ENCODE measurements at places on chromosomes 2 and 18. TPM values are rescaled to one million over a fixed set of nuclear protein-coding genes. Genes with fewer than 3 reads are reported as not detected.

DNA sequence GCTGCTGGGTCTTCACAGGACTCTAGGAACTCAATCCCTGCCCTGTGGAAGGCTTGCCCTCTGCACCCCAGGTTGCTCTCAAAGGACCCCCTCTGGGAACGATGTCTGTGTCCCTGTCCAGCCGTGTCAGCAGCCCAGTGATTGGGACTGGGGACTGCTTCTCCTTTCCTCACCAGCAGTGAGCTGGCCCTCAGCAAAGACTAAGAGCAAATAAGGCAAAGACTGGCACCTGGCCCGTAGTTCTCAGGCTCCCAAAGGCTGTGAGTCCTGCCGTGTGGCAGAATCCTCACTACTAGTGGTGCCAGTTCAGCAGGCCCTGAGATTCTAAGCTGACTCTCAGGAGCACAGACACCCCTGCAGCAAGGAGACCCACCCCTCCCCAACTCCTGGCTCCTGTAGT, 47.8 kb downstream of the TMEM163 start:
- DNase-seq, result peak; percentile 40

GRCh38 chr2:157260533-157261198, 3.2 kb downstream of the GALNT5 start:
- no peak for DNase-seq

DNA sequence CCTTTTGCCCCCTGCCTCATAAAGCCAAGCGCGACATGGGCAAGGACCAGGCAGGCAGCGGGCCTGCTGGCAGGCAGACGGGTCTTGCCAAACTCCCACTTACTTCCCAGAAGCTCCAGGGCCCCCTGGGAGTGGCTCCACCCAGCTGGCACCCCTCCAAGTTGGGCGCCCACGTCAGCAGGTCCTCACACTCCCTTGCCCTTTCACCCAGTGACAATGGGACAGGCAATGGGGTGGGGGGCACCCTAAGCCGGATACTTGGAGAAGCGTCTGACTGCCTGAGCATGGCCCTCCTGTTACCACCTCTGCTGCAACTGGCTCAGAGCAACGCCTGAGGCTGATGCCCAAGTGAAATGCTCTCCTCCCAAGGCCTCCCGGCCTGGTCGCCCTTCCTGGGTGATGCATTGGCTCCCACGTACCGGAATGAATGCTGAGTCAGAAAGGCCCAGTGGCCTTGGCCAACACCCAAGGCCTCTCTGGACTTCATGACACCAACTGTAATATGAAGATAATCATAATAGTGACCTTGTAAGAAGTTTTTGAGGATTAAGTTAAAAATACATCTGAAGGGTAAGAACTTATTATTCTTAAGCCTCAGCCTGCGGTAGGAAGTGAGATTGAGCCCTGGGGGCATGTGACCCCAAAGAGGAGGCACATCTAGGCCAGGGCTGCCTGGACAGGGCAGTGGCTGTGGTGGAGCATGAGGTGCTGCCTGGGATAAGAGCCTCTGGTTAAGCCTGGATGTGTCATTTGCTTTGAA, 31.6 kb downstream of the KCNK3 start:
- DNase-seq, result peak; percentile 84

- DNase-seq, result no peak
These were observed 221.1 kb downstream of the GALR1 start for GRCh38 chr18:77470569-77471413.

- DNase-seq, result no peak
These were observed 246.8 kb downstream of the DYSF start for GRCh38 chr2:71700041-71700657.

CFAP53 gene
- not detected for total RNA-seq

DNA sequence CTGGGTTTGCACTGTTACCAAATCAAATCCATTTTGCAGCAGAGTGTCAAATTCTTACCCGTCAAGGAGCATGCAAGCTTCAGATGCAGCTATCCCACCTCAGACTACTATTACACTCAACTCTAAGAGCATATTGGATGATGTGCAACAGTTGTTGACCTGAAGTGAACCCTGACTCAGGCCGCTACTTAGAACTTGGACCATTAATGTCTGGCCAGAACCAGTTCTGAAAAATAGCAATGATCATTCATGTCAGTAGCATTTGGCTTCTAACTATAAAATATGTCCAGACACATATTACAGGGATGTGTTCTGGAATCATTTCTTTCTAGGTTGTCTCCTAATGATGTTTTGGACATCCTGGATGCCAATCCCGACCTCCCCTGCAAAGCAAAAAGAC, 135.5 kb upstream of the PKDCC start:
- DNase-seq, result no peak

- DNase-seq, result peak; percentile 65
These were observed 108.3 kb downstream of the PIEZO2 start for GRCh38 chr18:11040823-11041656.

GRCh38 chr2:45721150-45721549, 69.7 kb downstream of the PRKCE start:
- no peak for DNase-seq

GRCh38 chr2:46053564-46053963, 243.6 kb upstream of the EPAS1 start:
- DNase-seq, result no peak

DNA sequence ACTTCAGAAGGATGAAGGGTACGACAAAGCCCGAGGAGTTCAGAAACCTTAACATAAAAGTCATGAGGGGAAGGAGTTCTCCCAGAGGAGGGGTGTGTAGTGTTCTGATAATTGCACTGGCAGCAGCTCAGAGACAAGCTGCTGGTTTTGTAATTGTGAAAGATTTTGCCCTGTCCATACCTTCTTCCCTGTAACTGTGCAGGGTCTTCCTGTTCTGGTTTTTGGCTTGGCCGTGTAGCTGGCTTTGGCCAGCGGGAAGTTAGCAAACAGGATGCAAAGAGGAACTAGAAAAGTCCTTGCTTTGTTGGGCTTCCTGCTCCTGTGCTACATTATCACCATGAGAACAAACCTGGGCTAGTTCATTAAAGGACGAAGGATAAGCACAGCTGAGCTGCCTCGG, 160.8 kb downstream of the LPIN1 start:
- DNase-seq, result no peak

GRCh38 chr2:117341690-117342089, 472.8 kb upstream of the DDX18 start:
- no peak for DNase-seq

DNA sequence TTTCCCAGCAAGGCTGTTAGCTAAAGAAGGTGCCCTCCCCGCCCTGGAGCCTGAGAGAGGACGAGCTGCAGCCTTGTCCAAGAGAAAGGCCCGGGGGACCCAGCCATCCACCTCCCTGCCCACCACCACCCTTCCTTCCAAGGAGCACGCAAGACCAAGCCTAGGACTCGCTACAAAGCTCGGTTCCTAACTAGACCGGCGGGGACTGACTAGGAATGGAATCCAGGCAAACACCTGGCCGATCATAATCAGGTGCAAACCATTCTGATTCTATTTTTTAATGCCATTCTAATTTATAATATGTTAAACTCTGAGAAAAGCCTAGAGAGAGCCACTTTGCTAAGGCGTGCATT, 19.7 kb upstream of the TUBB6 start:
- no peak for DNase-seq

DNA sequence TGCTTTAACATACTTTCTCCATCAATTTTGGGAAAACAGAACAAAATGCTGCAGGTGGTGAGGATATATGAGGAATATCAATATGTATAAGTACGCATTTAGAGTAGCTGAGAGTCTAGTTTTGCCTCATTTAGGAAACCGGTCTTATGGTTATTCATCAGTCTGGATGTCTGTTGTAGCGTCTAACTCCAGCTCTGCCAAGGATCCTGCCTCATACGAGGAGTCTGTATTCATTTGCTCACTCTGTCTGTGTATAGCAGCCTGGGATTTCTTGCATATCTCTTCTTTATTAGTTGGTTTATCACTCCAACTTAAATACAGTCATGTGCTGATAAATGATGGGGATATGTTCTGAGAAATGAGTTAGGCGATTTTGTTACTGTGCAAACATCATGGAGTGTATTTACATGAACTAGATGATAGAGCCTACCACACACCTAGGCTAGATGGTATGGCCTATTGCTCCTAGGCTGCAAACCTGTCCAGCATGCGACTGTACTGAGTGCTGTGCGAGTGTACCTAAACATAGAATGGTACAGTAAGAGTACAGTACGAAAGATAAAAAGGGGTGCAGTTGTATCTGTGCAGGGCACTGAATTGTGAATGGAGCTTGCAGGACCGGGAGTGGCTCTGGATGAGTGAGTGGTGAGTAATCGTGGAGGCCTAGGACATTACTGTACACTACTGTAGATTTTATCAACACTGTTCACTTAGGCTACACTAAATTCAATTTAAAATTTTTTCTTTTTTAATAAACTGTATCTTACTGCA, 148.1 kb downstream of the ZNF407 start:
- DNase-seq, result peak; percentile 89
